ENCODE measurements at places on chromosomes 12 and 14. TPM values are rescaled to one million over a fixed set of nuclear protein-coding genes. Genes with fewer than 3 reads are reported as not detected.

GRCh38 chr14:95464514-95464913 is 51.9 kb downstream of the SYNE3 start:
- no peak for DNase-seq

The AQP5 gene
- total RNA-seq, result 0.62 TPM

The PPP1R1A gene
- total RNA-seq, result 6.7 TPM

The SLC24A4 gene
- 0.31 TPM for total RNA-seq

The SOCS2 gene
- total RNA-seq, result 71.4 TPM

The PRKD1 gene
- total RNA-seq, result 20.0 TPM

The ZFHX2 gene
- 1.2 TPM for total RNA-seq

Data from occipital lobe (tissue), 3 donors.